ENCODE measurements at places on chromosomes 7 and 10.

- no peak for DNase-seq
Measured at GRCh38 chr7:155813546-155814315, 1.5 kb upstream of the SHH start.

DNA sequence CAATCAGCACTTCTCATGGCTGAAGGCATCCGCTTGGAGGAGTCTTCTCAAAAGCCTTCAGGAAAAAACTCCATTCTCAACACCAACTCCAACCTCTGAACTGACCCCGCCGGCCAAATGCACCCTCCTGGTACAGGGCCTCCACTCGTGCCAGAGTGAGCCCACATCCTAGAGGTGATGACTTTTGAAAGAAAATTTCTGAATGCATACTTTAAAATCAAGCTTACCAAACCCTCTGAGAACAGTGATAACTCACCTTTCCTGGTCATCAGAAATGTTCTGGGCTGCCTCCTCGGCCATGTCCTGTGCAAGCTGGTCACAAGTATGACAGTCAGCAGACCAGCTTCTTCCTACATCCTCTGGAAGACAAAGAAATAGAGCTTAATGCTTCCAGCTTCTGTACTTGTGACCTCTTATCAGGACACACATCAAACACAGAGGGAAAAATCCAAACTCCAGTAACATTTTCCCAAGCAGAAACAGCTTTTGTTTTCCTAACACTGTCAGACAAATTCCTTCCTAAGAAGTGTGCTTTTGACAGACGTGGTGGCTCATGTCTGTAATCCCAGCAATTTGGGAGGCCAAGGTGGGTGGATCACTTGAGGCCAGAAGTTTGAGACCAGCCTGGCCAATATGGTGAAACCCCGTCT lies at the start of gene PKD1L1:
Gene PKD1L1 (minus strand): TSS at position 326 of the 650 bp plus-strand sequence. CDS start 26 bp downstream, at position 300.
- no peak for DNase-seq

- no peak for DNase-seq
Measured at GRCh38 chr10:116873134-116873533, 23.8 kb downstream of the ENO4 start.

DNA sequence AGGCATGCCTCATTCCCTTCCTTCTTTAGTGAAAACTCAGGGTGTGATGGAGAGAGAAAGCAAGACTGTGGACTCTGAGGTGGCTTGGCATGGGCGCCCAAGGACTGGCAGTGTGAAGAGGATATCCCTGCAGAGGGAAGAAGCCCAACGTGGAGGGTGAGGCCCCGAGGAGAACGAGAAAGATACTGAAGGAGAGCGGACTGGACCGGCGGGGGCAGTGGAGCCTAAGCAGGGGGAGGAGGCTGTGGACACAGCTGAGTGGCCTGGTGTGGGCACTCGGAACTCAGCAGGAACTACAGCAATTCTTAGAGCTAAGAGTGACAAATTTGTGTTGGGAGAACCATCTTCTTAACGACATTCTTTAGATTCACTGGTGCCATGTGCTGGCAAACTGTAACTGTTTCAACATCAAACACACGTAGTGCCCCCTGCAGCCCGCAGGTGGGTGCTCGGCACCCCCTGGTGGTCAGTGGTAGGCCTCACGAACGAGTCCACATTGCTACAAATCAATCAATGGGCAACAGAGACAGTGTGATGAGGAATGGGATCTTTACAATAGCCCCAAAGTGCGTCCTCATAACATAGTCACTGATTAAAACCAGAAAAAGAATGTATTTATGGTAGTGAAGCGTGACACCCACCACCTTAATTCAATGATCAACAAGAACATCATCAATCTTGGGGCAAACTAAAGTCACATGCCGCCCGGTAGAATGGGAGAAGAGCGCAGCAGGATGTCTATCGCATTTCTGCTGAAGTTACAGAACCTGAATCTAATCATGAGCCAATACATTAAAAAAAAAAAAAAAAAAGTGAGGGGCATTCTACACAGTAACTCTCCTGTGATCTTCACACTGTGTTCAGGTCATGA lies 2.0 kb upstream of the SFTPA1 start:
- DNase-seq, result peak; percentile 23

GRCh38 chr10:59085711-59086502 lies 90.5 kb upstream of the PHYHIPL start:
- no peak for DNase-seq

DNA sequence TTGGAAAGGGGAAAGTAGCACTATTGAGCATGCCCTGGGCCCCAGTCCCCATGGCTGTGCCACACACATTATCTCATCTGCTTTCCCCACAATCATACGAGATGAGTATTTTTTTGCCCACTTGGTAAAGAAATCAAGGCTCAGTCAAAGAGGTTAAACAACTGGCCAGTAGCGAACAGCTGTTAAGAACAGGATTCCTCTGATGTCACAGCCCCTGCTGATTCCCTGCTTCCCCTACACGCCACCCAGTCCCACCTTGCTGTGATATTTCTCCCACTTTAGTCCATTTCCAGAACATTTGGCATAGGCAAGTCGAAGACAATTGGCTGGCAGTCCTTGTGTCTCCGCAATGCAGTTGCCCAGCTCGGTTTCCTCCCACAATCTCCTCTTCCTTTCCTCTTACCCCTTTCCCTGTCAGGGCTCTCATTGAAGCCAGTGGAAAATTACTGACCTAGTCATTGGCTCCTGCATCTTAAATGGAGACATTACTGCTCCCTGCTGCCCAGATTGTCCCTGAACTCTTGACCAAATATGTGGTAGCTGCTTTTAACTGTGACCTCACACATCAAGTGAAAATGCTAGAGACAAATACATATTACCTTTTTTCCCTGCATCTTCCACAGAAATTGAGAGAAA lies 56.5 kb upstream of the EEPD1 start:
- no peak for DNase-seq

GRCh38 chr7:138352570-138353461 lies 107.2 kb upstream of the TRIM24 start:
- DNase-seq, result no peak

DNA sequence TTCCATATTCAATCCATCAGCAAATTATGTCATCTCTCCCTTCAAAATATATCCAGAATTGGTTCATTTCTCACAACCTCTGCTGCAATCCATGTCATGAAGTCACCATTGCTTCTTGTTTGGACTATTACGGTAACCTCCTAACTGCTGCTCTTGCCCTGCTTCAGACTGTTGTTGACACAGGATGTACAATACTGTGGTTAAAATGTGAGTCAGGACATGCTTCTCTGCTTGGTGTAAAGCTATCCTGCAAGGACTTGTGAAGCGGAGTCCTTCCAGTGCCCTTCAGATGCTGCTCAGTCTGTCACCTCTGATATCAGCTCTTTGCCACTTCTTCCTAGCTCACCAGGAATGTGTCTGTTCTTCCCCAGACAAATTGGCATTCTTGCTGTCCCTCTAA lies 10.4 kb upstream of the NXPH1 start:
- DNase-seq, result no peak

GRCh38 chr7:104625956-104626355 lies 297.6 kb downstream of the LHFPL3 start:
- no peak for DNase-seq

DNA sequence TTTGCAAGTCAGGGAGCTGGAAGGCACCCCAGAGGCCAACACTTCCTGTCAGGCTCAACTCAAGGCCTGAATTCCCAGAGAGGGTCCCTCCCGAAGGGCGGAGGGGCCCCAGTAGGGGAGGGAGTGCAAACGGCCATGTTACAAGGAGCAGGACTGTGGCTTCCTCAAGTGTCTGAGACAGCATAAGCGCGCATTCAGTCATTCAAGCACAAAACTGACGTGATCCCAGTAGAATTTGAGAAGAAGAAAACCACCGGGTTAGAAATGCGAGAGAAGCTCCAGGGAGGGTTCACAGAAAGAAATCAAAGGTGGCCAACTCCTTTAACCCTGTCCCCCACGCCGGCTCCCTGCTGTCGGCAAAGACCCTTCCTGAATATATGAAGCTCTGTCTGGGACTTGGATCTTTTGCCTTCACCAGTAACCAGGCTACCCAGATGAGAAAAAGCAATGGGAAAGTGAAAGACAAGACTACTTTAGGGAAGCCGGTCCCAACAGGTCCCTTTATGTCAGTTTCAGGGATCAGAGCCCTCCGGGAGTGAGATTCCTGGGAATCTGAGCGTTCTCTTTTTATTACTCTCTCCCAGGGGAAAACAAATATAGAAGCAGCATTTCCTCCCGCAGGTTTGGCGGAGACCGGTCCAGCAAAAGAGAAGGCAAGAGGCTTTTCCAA lies 1.3 kb downstream of the AFAP1L2 start:
- no peak for DNase-seq

GRCh38 chr10:120538091-120538490 lies 81.1 kb downstream of the PLPP4 start:
- no peak for DNase-seq

GRCh38 chr10:71520042-71520441 lies 123.3 kb downstream of the CDH23 start:
- no peak for DNase-seq

GRCh38 chr10:102627736-102628293 lies 16.5 kb upstream of the TRIM8 start:
- no peak for DNase-seq
